ENCODE measurements at places on chromosomes 7 and 10.
A peak's percentile ranks its signal among the peaks of the same experiment; 100 is the strongest.

DNA sequence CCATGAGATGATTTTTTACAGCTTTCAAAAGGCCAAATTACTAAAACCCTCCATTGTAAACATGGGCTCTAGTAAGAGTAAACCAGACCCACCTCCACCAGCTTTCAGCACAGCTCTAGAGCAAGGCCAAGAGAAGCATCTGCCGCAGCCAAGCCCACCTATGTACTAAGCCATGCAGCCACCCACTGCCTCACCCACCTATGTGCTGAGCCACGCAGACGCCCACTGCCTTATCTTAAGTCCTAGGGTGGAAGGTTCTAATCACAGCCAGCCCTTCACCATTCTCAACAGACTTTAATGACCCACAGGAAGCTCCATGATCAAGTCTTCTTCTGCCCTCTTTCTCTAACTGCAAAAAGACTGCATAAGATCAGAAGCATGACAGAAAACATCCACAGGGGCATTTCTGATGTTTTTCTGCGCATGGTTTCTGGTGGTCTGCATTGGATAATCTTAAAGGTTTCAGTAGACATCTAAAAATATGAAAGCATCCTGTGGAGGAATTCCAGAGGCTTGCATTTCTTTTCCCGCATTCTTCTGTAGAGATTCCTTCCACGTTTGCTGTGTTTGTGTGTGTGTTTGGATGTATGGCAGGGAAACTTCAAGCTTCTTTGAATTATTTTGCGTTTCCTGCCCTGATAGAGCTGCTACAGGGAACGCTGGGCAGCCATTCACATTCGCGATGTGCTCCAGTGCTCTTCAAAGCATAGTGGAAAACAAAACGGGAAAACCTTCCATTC lies 286.1 kb upstream of the KLF6 start:
- DNase-seq, result no peak

- peak; percentile 79 for DNase-seq
These were observed 514 bp downstream of the NHLRC2 start for GRCh38 chr10:113854761-113855588.

GRCh38 chr7:105830405-105831301 lies 45.7 kb downstream of the ATXN7L1 start:
- no peak for DNase-seq

- DNase-seq, result no peak
These were observed 24.9 kb downstream of the CYP17A1 start for GRCh38 chr10:102812231-102812876.

- no peak for DNase-seq
These were observed 1.2 kb upstream of the AMPH start for GRCh38 chr7:38632411-38632810.

- DNase-seq, result no peak
These were observed 154.0 kb upstream of the ZNF92 start for GRCh38 chr7:65219623-65220022.

DNA sequence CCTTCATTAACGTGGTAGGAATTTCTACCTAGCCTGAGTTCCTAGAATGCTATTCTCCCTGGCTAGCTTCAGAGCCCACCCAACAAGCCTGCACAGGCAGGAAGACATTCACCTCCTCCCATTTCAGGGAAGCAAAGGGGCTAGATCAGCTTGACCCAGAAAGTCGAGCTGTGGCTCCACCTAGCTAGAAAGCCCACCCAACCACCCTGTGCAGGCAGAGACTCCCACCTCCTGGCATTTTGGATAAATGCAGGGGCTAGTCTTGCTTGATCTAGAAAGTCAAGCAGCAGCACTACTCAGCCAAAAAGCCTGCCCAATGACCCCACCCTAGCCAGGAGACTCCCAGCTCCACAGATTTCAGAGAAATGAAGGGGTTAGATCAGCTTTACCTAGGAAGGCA lies 479.5 kb downstream of the SDK1 start:
- no peak for DNase-seq

- DNase-seq, result no peak
These were observed 14.3 kb downstream of the KLF6 start for GRCh38 chr10:3770611-3771110.

- DNase-seq, result no peak
These were observed 330.8 kb upstream of the NFE2L3 start for GRCh38 chr7:25821225-25821624.

GRCh38 chr7:80311313-80311712 lies 176.7 kb downstream of the GNAI1 start:
- DNase-seq, result no peak

DNA sequence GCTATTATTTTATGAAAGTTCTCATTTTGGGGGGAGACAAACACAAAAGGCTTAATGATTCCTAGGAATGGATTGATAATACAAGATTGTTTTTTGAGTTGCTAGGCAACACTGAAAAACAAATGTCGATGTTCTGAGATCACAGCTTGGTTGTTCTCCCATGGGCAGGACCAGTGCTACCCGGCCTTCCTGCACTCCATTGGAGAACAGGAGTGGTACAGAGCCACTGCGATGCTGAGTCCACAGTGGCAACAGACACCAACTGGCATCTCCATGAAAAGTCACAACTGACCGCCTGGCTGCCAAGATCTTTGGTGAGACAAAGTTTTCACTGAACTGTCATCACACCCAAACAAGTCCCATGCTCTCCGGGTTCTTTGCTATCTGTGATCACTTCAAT lies 68.9 kb upstream of the NMT2 start:
- no peak for DNase-seq

GRCh38 chr10:69948261-69948660 lies 104.4 kb upstream of the MACROH2A2 start:
- no peak for DNase-seq

DNA sequence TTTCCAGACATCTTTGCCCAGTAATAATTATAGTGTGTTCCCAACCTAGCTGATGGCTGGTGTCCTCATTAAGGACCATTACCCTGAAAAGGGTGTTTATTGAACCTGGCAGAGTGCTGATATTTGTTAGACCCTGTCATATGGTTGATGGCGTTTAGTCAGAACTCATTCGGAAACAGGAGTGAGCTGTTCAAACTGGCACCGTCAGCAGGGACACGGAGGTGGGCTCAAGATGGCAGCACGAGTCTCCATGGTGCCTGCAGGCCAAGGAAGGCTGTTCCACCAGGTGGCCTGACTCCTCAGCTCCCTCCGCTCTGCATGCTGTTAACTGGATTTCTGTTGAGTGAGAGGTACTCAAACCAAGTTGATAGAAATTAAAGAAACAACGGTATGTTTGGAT lies 589.1 kb upstream of the MGMT start:
- no peak for DNase-seq

DNA sequence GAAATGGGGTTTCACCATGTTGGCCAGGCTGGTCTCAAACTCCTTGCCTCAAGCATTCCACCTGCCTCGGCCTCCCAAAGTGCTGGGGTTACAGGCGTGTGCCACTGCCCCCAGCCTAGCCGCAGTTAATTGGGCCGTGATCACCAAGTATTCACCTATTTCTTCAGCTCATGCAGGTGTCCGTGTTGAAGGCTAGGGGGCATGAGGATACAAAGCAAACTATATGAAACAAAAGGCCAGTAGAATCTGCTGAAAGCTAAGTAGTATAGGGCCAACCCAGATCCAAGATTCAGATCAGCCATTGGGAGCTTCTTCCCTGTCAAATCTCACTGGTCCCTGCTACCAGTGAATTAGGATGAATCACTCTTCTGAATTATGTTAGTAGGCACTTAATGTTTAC lies 73.4 kb downstream of the LRRC4 start:
- no peak for DNase-seq

DNA sequence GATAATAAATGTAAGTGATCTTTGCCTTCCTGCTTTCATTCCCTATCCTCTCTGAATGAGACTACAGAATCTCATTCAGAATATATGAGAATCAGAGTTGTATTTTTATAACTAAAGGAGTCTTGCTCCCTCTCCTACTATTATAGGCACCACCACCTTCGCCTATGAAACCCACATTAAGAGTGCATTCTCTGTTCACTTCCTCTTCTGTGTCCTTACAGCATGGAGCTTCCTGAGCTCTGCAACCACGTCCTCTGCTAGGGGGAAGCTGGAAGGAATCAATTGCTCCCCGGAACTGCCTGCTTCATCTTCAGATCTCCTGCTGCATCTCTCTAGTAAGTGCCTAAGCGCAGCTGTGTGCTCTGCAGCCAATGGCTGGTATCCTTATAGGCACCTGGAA lies 820.7 kb downstream of the GRID1 start:
- no peak for DNase-seq

- DNase-seq, result no peak
These were observed 11.5 kb downstream of the ANKRD22 start for GRCh38 chr10:88840104-88840503.

GRCh38 chr10:72328045-72328828 lies 26.5 kb downstream of the DNAJB12 start:
- DNase-seq, result peak; percentile 88

DNA sequence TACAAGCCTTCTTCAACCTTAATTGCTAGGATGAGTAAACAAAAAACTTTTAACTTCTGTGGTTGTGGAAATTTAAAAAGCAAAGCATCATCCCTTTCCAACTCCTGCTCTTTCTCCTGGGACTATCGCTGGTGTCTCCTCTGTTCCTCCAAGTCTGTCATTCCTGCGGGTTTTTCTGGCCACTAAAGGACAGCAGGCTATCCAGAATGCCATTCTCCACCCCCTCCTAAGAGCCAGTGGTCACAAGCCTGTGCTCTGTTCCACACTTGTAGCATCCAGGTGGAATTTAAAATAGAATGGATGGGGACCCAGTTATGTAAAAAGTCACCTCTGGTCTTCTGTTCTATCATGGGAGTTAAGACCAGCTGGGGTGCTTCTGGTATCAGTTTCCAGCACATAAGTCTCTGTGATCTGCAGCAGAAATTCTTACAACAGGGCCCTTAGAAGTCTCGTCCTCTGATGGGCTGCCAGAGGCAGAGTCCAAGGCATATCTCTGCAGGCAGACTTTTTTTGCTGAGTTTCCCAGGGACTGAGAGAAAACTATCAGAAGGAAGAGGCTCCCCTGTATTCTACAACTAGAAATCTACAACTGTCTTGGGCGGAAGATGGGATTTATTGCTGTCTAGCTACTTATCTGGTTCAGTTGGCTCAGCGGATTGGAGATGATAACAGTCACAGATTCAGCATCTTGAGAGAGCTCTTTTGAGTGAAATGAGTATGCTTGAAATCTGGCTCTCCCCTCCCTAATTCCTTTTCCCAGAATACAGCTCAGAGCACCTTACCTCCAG lies 5.1 kb upstream of the WNT16 start:
- no peak for DNase-seq

GRCh38 chr7:21828841-21829240 lies 116.9 kb downstream of the CDCA7L start:
- no peak for DNase-seq

- DNase-seq, result no peak
These were observed 622 bp downstream of the DYNC1I1 start for GRCh38 chr7:95772771-95773581.

DNA sequence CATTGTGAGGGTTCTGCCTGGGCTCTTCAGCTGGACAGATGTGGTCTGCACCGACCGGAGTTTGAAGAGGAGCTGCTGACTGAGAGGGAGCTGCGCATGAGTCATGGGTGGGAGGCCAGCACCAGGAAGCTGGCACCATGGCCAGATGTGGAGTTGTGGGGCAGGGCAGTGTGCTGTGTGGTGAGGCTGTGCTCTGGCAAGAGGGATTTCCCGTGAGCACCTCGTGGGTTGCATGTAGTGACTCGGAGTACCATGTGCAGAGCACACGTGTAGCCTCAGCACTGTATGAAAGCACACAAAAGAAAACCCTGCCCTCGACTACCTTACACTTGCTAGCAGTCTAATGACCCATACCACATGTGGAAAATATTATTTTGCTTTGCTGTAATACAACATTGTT lies 103.4 kb downstream of the WNT2 start:
- DNase-seq, result no peak

GRCh38 chr7:107064255-107064654 lies 19.8 kb downstream of the PRKAR2B start:
- DNase-seq, result no peak

- DNase-seq, result no peak
These were observed 3.2 kb upstream of the KIF5B start for GRCh38 chr10:32059472-32059871.

DNA sequence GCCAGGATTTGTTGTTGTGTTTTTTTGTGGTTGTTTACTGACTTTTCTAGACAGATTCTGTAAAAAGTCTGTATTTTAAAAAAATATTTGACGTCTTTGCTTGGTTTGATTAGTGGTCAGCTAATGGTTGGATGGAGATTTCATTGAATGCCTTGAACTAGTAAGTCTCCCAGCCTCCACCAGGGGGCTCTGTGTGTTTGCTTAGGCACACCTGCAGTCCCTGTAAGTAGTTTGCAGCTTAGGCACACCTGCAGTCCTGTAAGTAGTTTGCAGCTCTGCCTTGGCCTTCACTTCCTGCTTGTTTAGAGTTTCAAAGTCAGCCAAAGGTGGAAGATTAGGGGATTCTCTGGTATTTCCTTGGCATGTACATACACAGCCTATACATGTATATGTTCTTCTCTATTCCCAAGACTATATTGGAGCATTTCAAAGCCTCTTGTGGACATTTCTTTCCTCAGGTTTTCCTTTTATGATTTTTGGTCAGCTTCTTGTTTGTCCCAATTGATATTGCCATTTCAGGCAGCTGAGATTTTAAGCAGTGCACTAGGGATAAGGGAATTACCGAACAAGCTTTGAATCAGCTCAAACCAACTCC lies 101.6 kb downstream of the CCSER2 start:
- DNase-seq, result no peak

DNA sequence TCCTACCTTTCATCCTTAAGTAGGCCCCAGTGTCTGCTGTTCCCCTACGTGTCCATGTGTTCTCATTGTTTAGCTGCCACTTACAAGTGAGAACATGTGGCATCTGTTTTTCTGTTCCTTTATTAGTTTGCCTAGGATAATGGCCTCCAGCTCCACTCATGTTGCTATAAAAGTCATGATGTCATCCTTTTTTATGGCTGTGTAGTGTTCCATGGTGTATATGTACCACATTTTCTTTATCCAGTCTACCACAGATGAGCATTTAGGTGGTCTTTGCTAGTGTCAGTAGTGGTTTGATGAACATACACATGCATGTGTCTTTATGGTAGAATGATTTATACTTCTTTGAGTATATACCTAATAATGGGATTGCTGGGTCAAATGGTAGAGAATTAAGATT lies 146.2 kb upstream of the SLC26A5 start:
- DNase-seq, result no peak

DNA sequence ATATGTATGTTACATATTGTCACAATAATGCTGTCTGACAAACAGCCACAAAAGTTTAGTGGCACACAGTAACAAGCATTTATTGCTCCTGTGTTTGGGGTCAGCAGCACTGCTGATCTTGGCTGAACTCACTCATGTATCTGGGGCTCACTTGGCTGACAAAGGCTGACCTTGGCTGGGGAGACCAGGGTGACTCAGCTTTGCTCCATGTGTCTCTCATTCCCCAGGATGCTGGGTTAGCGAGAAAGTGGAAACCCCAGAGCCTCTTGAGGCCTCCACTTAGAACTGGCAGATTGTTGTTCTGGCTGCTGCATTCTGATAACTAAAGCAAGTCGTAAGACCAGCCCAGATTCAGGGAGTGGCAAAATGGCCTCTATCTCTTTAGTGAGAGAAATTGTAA lies 217.3 kb upstream of the HABP2 start:
- DNase-seq, result no peak

DNA sequence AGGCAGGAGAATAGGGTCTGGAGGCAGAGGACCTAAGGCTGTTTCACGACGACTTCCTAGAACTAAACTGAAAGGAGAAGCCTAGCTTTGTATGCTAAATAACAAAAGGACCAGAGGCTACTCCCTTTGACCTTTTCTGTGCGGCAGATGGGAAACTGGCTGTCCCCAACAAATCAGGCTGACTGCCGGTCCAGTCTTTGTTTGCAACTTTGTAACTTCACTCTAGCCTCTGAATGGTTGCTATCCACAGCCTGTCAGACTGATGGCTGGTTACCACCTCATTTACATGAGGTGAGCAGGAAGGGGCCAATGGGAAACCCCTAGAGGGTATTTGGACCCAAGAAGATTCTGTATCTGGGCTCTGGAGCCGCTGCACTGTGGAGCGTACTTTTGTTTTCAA lies 132.6 kb upstream of the SHH start:
- DNase-seq, result no peak
